ENCODE measurements at places on chromosomes 13 and 19.

GRCh38 chr13:30991184-30991583 is 58.7 kb downstream of the TEX26 start:
- DNase-seq: no peak

- no peak for DNase-seq
Measured at GRCh38 chr19:46482631-46483030, 11.3 kb upstream of the PNMA8A start.

- DNase-seq: no peak
Measured at GRCh38 chr13:53141336-53141735, 112.7 kb downstream of the OLFM4 start.

- no peak for DNase-seq
Measured at GRCh38 chr13:106036870-106037269, 498.6 kb downstream of the EFNB2 start.

GRCh38 chr19:12912571-12912970 is 6.5 kb downstream of the SYCE2 start:
- DNase-seq: no peak
